ENCODE measurements at places on chromosomes 13 and 19.
A peak's percentile ranks its signal among the peaks of the same experiment; 100 is the strongest.

DNA sequence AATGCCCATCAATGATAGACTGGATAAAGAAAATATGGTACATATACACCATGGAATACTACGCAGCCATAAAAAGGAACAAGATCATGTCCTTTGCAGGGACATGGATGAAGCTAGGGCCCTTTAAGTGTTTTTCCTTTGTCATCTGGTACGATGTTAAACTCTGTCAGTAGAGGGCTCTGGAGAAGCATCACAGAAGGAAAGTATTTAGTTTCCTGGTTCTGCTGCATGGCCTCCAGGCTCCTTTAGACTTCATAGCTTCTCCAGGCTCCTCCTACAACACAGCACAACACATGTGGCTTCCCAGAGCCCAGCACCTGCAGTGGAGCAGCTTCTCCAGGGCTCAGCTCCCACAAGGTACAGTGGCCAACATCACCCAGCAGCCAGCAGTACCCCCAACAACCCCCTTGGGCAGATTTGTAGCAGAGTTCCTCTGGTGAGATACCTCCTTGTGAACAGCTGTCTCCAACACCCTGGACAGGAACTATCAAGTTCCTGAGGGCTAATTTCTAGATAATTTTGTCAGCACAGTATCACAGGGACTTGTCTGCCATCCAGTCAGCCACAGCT, 63.4 kb downstream of the KCTD12 start:
- peak; percentile 82 for DNase-seq

DNA sequence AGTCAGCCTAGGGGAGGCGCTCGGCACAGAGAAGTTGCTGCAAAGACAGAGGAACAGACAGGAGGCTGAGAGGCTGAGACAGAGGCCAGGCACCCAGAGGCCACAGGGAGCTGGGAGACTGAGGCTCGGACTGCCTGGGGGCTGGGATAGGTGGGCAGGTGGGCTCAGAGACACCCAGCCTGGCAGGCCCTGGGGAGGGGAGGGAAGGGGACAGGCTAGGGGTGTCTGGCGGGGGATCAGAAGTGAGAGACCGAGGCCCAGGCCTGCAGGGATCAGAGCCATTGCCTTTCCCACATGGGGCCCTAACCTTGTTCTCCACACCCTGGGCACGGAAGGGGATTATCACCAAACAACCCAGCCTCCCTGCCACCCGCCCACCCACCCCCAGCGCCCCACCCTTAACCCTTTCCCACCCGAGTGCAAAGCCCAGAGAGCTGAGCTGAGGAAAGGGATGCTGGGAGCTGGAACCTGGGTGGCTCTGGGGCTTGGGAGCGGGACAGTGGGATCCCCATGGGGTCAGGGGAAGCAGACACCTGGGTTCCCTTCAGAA, 1.3 kb downstream of the NTN5 start:
- DNase-seq: no peak

DNA sequence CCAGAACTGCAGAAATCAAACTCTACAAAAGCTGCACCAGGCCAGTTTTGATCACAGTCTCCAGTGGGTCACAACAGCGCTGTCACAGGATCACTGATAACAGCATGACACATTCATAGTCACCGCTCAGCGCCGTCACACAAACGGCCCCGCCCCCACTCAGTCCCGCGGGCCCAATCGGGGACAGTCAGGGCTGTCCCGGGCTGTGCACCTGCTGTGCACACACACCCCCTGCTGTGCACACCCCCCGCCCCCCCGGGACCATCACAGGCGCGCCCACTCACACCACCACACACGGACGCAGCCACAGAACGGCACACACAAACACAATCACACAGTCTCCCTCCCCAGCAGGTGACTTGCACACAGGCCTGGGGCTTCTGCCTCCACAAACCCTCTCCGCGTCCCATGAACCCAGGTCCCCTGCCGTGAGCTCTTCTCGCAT, 435 bp upstream of the ZNF382 start:
- DNase-seq: peak; percentile 48

- DNase-seq: peak; percentile 27
Measured at GRCh38 chr13:40780822-40781401, 8.5 kb upstream of the SLC25A15 start.

GRCh38 chr13:111326981-111327642, 6.7 kb downstream of the TEX29 start:
- no peak for DNase-seq

GRCh38 chr13:110340812-110341444, 33.8 kb downstream of the COL4A2 start:
- DNase-seq: peak; percentile 75

DNA sequence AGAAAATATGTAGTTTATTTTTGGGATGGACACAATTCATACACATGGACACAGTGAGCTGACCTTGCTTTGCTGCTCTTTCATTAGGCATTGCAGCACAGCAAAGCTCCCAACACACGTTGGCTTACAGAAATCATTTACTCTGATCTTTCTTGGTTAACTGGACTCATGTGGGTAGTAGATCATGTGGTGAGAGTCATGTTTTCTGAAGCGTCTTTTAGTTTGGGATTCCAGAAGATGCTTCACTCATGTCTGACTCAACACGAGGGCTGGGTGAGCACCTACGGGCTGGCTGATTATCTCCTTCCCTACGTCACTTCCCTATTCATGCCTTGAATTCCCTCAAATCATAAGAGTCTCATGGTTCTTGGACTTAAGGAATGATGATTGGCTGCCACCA, 12.1 kb upstream of the LGALS16 start:
- no peak for DNase-seq

- DNase-seq: peak; percentile 48
Measured at GRCh38 chr13:113489549-113490495, 689 bp downstream of the DCUN1D2 start.

- peak; percentile 59 for DNase-seq
Measured at GRCh38 chr13:22690756-22691155, 490.0 kb upstream of the SGCG start.

DNA sequence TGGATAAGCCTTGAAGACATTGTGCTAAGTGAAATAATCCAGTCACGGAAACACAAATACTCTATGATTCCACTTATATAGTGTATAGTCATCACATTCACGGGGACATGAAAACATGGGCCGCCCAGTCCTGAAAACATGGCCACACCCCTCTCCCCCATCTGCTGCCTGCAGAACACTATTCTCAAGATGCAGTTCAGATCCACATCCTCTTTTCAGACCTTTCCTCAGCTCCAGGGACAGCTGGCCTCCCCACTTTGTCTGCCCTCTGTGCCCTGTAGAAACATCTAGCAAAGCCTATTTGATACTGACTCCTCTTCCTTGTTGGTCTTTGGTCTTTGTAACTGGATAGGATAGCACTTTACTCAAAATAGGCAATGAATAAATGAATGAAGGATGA, 8.3 kb downstream of the RFX2 start:
- DNase-seq: no peak

DNA sequence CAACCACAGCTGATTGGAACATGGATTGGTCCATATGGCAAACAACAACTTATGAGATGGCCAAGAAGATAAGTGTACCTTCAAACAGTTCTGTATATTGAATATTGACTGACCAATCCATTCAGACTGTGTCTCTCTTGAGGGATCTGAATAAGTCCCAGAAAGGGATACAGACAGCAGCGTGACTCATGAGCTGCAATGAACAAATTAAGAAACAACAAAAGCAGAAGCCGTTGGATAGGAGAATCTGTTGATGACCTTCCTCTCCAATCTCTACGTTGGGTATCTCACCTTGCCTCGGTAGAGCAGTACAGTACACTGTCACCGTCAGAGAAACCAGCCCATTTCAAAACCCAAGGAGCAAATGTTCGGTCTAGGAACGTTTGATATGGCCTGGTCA, 21.3 kb downstream of the MBD3L2B start:
- no peak for DNase-seq

GRCh38 chr19:6041071-6041470, 63.1 kb upstream of the RANBP3 start:
- DNase-seq: no peak
